Hippocampal formation (tissue), 2 donors: ENCODE measurements at places on chromosomes 1 and 21.
A peak's percentile ranks its signal among the peaks of the same experiment; 100 is the strongest.

DNA sequence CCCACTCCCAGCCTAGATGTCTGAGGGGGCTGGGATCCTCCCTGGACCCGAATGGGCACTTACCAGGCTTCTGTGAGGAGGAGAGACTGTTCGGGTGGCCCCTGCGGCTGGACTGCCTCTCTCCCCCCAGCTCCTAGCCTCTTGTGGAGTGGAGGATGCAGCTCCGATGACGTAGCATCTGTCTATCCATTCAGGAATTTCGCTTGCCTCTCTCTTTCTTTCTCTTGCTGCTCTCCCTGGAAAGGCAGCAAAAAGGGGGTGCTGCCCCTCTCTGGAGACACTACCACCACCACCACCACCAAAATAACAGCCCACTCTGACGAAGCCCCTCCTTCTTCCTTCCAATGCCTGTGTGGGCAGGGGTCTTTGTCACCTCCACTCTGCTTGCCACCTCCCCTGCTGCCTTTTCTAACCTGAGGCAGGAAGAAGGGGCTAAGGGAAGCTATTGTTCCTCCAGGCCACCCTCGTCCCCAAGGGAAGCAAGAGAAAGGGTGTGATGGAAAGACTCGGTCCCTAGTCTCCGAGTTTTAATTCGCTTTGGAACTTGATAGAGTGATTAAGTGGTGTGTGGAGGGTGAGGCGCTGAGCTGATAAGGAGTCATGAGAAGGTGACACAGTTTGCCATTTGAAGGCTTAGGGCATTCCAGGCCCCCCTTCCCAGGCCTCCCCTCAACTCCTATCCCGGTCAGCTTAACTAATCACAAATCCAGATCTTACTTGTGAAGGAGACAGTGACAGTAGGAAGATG lies 60.5 kb downstream of the RHBG start:
- peak; percentile 63 for DNase-seq

DNA sequence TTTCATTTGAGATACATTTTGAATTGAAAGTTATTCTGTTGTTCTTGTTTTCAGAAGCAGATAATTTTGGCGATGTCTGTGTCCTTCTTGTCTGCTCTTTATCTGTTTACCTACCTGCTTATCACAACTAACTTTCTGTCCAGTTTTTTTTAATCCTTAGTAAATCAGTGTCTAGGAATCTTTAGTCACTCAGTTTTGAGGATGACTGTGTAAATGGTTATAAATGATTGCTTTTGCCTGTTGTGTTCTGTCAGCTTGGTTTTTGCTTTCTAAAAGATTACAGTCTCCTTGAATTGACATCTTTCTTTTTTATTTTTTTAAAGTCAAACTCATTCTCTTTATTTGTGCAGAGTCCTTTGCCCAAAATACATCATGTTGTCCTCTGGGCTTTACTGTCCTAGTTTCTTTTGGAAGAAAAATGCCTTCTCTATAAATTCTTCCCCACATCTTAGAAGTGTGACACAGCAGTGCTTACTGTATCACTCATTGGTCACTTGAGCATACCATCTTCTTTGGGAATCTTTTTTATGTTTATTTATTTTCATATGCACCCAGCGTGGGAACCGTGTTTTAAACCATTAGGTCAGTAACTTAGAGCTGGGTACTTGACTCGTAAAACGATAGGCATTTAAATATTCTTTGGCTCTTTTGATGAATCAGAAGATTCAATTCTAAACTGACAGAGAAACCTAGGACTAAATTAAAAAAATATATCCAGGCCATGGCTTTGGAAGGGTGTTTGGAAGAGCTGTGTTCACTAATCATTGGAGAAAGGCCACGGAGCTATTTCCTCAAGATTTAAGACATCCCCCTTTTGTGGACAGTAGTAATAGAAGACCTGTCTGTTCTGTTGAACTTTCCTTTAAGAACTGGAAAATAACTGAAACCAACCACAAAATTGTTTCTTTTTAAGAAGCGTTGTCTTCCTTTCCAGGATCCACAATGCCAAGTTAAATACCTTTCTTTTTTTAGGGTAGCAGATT lies 20.9 kb downstream of the LAMC1 start:
- DNase-seq: no peak

- DNase-seq: no peak
These were observed 27.5 kb downstream of the SLX9 start for GRCh38 chr21:44967082-44968047.

GRCh38 chr1:204410688-204411450 lies 748 bp downstream of the PPP1R15B start:
- DNase-seq: no peak

DNA sequence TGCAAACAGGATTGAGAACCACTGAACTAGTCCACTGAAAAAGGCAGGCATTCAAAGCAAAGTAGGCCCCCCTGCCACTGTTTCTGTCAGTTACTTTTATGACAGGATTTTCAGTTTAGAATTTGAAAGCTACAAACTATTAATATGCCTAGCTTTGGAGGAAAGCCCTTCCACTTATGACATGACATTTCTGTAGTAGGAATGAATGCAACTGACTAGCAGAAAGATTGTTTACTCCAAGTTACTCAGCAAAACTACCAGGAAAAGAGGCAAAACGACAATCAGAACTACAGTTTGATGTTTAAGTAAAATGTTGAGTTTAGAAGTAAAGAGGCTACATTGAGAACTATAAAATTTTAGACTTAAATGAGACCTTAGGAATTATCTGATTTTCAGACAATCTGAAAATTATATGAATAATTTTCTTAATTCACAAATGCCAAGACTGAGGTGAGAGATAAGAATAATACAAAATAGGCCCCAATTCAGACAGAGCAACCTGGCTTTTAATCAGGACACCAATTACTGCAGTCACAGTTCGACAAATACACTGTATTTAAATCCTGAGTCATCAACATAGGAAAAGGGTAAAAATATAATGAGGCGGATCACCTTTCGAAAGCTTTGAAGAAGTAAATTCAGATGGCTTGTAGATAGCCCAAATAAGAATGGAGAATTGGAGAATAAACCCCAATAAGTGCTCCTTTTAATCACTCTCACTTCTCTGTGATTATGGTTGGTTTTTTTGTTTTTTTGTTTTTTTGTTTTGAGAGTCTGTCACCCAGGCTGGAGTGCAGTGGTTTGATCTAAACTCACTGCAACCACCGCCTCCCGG lies 2.2 kb downstream of the PRKAB2 start:
- no peak for DNase-seq

DNA sequence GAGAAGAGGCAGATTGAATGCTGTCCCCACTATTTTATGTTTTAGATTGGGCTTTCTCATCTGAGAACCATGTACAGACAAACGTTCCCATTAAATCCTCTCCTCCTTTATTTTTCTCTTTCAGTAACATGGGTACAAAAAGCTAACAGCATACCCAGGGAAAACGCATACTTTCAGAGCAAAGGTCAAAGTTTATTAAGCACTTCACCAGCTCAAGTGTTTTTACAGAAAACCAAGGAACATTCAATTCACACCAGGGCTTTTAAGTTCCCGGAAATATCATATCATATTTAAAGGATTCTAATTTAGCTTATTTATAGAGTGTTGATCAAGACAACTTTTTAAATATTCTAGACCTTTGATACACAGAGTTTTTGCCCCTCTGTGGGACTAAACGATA lies 271.5 kb upstream of the C1orf87 start:
- no peak for DNase-seq

DNA sequence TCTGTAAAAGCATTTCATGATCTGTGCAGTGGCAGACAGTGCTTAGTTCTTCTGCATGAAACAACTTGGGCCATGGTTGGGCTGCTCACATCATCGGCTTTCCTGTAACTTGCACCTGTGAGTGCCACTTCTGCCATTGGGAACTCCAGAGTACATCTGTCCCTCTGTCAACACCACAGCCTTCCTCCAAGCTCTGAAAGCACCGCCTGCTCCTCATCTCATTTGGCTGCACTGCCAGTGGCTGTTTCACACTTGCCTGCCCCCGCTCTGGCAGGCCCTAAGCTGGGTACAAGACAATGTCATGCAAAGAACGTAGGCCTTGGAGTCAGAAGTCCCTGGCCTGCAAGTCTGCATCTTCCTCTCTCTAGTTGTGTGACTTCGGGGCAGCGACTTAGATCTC lies 46.4 kb downstream of the DDX20 start:
- no peak for DNase-seq
